NCI-H524 treated with DMSO at 0.1 percent for 48 hours (cell line): ENCODE measurements at places on chromosomes 7 and 10.
A peak's percentile ranks its signal among the peaks of the same experiment; 100 is the strongest.

DNA sequence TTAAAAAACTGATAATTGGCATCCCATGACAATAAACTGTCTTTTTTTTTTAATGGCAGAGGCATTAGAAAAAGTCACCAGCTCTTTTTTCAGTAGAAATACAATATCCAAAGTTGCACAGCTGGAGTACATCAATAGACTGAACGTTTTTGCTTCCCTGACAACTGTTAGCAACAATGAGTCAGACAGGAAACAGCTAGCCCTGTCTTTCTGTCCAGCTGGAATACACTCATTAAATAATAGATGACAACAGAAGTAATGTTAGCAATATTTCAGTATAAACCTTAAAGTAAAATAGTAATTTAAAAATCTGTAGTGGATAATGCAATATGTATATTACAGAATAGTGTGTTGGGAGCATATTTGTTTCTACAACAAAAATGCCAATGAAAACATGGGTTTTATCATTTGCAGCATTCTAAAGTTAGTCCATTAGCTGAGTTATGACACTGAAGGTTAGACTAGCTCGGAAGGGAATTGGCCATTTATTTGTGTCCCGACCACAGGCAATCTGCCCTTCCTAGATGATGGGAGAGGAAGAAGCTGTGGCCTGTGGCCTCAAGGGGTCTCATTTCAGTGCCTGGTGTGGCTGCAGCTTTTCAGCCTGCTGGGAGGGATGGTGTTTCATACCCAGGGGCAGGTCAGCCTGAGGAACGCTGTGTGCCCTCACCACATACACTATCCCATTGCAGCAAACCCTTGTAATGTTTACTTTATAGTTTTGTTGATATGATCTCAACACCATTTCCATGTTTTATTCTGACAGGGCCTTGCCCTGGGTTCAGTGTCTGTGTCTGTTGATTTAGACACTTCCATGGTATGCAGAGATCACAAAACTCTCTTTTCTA, 173.3 kb downstream of the SLC16A9 start:
- no peak for DNase-seq

DNA sequence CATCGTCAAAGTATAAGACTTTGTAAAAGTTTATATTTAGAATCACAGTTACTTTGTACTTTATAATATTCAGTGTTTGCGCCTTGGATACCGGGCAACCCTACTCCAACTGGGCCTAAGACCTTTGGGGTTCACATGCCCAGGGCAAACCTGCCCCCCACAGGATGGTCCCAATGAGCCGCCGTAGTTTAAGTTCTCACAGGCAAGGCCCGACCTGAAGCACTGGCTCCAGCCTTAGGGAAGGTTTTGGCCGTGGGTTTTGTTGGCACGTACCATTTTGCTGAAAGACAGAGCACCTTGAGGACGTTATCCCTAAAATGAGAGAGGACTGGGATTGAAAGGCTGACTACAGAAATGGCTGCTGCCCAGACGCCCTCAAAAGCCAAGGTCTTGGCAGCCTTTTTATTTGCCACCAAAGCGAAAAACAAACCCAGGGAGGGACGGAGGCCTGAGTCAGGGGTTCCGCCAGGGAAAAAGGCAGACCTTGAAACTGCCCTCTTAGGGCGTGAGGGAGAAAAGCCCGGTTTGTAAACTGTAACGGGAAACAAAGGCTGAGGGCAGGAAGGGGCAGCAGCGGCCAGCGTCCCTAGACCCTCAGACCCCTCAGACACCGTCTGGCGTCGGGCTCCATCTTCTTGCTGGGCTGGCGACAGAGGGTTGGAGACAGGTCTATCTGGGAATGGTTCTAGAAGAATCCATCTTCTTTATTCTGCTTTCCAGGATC, at the start of gene CCDC172:
Gene CCDC172, plus strand, starts transcription at position 222 of the 724 bp plus-strand sequence. CDS start 564 bp downstream, outside the sequence.
- DNase-seq = no peak

DNA sequence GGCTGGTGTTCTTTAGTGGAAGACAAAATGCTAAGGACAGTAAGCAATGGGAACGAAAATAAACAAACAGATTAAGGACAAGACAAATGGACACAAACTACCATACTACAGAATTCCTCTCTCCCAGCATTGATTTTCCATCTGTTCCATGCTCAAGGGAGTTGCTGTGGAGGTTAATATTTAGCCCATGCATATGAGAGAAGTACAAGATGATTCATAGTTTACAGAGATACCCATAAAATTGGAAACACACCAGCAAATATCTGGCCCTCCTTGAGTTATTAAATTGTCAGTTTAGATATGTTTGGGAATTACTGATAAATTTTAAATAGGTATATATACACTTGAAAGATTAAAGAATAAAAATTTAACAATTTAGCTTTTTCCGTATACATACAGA, 69.8 kb downstream of the GLI3 start:
- no peak for DNase-seq

- no peak for DNase-seq
These were observed 22.9 kb downstream of the CDK6 start for GRCh38 chr7:92813390-92814024.

DNA sequence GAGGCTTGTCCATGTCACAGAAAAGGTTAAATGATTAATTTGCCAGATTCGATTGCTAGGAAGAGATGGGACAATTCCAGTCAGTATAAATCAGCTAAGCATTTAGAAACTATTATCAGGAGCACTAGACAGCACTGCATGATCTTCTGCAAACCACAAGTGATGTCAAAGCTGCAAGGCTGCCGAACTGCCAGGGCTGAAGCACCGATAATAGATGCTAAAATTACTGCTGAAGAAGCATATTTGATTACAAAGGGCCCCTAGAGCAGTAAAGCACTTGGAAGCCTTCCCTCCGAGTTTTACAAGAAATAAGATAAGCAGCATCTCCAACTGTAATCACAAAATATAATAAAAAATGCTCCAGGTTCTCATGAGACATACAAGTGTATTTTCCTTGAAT, 40.6 kb downstream of the RNLS start:
- no peak for DNase-seq

DNA sequence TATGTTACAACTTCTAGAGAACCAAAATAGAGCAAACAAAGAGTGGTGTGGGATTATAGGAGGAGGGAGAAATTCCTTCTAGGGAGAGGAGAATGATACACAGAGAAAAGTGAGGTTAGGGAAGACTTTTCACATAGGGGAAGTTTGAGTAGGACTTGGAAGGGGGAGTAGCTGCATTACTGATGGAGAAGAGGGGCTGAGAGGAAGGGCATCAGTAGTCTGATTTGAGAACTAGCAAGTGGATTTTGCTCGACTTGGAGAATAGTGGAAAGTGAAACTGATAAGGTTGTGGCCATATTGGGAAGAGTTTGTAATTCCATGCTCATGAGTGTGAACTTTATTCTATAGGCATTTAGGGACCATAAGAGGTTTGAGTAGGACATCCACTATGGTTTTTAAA, 6.1 kb downstream of the NRF1 start:
- no peak for DNase-seq

- DNase-seq = no peak
These were observed 384.2 kb downstream of the TYW1 start for GRCh38 chr7:67380858-67381257.

DNA sequence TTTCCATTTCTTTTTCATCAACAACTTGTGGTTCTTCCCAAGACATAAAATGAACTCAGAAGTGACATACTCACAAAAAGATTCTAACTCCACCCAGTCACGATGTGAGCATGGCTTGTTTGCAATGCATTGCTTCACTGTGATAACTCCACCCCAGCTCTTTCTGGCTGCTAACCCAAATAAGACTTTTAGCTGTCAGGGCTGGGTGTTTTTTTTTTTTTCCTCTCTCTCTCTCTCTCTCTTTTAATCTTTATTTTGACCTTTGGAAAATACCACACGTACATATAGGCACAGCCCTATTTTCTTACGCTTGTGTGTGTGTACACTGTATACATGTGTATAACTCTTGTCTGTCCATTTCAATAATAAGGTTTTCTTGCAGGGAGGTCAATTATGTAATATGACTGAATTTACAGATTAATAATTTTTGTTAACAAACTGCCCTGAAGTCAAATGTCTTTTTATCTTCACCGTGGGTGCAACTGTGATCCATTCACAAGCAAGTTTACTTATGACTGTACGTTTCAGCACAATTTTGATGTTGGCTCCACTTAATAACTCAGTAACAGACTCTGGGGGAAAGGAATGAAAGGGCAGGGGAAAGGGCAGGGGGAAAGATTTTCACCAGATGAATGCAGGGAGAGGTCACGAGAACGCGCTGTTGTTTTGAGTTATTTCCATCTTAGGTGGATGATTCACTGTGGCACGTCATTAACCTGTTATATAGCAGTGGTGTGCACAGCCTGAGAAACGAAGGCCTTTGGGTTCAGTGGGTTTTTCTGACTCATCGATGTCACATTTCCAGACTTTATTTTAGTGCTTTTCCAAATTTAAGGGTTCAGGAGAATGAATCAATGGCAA, 49.1 kb downstream of the APBB1IP start:
- no peak for DNase-seq

GRCh38 chr7:22935269-22935668, 78.7 kb downstream of the HYCC1 start:
- no peak for DNase-seq

- no peak for DNase-seq
These were observed 11.3 kb upstream of the MRPS24 start for GRCh38 chr7:43880596-43880995.

DNA sequence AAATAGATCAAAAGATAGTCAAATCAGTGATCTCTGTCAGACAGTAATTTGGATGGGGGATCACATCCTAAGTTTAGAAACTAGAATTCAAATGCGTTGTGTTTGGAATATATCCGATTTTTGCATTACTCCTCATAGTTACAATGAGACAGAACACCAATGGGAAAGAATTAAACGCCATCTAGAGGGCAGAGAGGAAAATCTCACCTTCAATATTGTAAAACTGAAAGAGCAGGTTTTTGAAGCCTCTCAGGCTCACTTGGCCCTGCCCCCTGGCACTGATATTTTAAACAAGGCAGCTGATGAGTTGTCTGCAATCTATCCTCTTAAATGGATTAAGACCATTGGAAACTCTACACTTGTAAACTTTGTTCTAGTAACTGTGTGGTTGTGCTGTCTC, 17.7 kb downstream of the FRG2B start:
- no peak for DNase-seq

GRCh38 chr7:124532166-124532565, 233.4 kb downstream of the GPR37 start:
- no peak for DNase-seq

DNA sequence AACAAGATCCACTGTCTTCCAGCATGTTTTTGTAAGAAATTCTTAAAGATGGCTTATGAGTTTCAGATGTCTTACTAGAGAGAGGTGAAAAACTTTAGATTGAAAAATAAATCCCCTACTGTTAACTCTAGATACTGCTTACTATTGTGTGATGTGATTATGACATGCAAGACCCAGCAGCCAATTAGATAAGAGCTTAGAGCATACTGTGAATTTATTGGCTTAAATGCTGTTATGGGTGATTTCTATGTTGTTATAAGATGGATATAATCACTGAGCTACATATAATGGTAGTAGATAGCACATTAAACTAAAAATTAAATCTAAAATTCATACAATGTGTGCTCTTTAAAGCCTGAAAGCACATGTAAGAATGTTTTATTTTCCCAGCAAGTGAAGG, at the start of gene RNF133:
Gene RNF133, minus strand, starts transcription at position 101 of the 400 bp plus-strand sequence. CDS start 199 bp downstream, outside the sequence.
- no peak for DNase-seq

- no peak for DNase-seq
These were observed 147.8 kb downstream of the NEURL1 start for GRCh38 chr10:103641326-103641725.

- DNase-seq = no peak
These were observed 205.0 kb downstream of the FANK1 start for GRCh38 chr10:126101325-126101724.

GRCh38 chr7:145151676-145152075, 315.8 kb upstream of the TPK1 start:
- DNase-seq = no peak

DNA sequence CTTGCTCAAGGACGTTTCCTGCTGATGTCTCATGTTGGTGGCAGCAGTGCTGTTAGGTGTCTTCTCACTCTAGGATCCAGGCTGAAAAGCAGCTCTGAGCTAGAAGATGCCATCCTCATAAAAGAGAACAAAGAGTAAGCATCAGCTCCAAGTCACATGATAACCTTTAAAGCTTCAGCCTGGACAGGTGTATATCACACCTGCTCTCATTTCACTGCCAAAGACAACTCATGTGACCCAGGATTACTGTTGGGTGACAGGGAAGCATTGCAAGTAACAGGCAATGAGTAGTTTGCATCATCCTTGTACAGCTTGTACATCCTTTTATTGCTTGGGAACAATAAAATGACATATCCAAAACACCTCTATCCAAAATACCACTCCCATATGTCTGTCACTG, 423.4 kb upstream of the DPP6 start:
- no peak for DNase-seq

- DNase-seq = no peak
These were observed 123.8 kb downstream of the KCNMA1 start for GRCh38 chr10:77513781-77514331.

GRCh38 chr7:15464667-15465121, 97.1 kb downstream of the AGMO start:
- no peak for DNase-seq

DNA sequence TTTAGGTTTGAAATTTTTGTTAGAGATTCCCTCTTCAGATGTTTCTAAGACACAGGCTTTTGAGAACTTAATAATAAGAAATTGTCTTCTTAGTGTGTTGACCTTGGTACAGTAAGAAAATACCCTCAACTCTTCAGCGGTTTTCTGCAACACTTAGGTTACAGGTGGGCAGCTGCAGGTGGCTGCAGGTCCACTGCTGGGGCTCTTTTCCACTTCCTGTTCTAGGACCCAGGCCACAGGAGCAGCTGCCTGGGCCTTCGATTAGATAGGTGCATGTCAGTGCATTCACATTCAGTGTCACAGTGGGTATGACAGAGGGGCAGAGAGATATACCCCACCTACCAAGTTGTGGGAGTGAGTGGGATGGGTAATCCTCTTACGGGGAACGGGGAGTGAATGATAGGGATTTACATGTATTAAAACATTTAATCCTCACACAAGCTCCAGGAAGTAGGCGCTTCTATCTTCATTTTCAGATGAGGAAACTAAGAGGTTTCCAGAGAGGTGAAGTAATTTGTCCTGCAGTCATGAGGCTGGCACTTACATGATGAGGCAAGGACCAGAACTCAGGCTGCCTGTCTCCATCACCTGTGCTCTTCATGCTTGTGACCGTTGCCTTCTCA, 20.2 kb upstream of the SUV39H2 start:
- peak; percentile 9 for DNase-seq

DNA sequence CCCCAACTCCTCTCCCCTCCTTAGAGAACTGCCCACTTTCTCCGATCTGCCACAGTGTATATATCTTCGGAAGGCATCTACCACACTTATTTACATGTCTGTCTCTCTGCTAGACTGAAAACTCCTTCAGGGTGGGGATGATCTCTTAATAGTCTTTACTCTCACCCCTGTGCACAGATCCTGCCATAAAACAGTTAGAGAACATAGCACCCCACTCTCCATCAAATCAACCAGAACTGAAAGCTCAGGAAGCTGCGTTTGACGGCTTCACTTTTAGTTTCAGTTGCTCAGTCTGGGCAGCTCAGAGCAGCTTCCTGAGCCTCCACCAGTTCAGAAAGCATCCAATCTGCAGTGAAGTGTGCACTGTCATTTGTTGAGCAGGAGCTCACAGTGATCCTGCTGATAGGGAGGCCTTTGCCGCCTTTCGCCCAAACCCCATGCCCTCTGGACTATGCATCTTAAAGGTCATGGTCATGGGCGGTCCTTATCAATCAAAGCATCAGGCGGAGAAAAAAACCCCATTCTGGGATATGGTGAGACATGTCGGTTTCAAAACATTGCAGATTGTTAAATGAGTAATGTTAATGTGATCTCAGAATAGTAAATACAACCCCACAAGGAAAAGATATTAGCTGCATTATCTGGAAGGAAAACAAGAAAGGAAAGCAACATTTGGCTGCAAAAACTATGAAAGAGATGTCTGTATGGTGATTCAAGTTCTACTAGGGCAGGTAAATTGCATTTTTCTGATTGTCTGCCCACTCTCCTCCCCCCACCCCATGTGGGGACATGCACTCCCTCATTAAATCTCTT, 167.1 kb upstream of the ADO start:
- no peak for DNase-seq
